ENCODE measurements at places on chromosomes 5 and 9. TPM values are rescaled to one million over a fixed set of nuclear protein-coding genes. Genes with fewer than 3 reads are reported as not detected.

DNA sequence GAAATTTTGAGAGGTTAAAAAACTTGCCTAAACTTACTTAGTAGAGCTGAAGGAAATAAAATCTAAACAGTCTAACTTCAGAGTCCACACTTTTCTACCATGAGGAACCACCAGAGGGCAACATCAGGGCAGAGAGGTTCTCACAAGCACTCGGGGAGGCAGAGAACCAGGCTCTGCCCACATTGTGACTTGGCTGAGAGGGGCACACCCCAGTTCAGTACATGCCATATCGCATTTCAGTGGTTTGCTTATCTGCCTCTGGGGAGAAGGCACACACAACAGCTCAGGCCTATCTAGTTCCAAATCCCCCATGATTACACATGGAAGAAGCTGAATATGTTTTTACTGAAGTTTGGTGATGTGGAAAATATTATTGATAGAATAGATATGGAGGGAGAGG, 49.2 kb downstream of the EQTN start:
- no peaks in the 10 kb centered on the region for H3K4me1 ChIP-seq
- no peaks in the 10 kb centered on the region for H3K27me3 ChIP-seq
- no peak for DNase-seq
- H3K4me3 ChIP-seq: no peak overlapping the region
- no peak overlapping the region for H3K27ac ChIP-seq

- DNase-seq: peak; percentile 55
- H3K27ac ChIP-seq: peak overlapping the region; percentile 94
- no peaks in the 10 kb centered on the region for H3K27me3 ChIP-seq
- H3K4me3 ChIP-seq: peak overlapping the region; percentile 76
Observed at GRCh38 chr9:35490155-35490909, 421 bp downstream of the RUSC2 start.

- H3K4me1 ChIP-seq: no peaks in the 10 kb centered on the region
- no peak overlapping the region for H3K27ac ChIP-seq
- DNase-seq: no peak
- H3K27me3 ChIP-seq: no peaks in the 10 kb centered on the region
- no peaks in the 10 kb centered on the region for H3K36me3 ChIP-seq
- H3K4me3 ChIP-seq: no peak overlapping the region
Observed at GRCh38 chr9:95920017-95920416, 44.5 kb downstream of the ERCC6L2 start.

- no peaks in the 10 kb centered on the region for H3K27me3 ChIP-seq
- H3K4me1 ChIP-seq: peaks cover 4% of the 10 kb centered on the region
- H3K36me3 ChIP-seq: no peaks in the 10 kb centered on the region
- DNase-seq: no peak
- H3K4me3 ChIP-seq: peak overlapping the region; percentile 51
Observed at GRCh38 chr5:77844623-77845323, 68.6 kb upstream of the TBCA start.

The TEK gene
- polyA plus RNA-seq: 0.91 TPM

The CLTB gene
- polyA plus RNA-seq: 64.9 TPM

DNA sequence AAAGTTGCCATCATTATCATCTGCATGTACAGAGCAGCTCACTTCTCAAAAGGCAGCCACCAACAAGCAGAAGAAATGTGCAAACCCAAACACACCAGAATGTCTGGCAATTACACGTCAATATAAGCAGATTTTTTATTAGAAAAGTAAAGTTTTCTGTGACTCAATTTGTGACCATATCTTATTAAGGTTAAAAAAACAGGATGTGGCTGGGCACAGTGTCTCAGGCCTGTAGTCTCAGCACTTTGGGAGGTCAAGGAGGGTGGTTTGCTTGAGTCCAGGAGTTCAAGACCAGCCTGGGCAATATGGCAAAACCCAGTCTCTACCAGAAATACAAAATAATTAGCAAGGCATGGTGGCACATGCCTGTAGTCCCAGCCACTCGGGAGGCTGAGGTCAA, 176.7 kb downstream of the FANCC start:
- H3K4me1 ChIP-seq: no peaks in the 10 kb centered on the region
- DNase-seq: no peak
- H3K4me3 ChIP-seq: no peak overlapping the region
- no peak overlapping the region for H3K27ac ChIP-seq

The PPP6C gene
- polyA plus RNA-seq: 9.4 TPM

GRCh38 chr5:136811086-136811485, 445.7 kb upstream of the TRPC7 start:
- no peaks in the 10 kb centered on the region for H3K27me3 ChIP-seq
- H3K4me3 ChIP-seq: no peak overlapping the region
- no peaks in the 10 kb centered on the region for H3K4me1 ChIP-seq
- H3K36me3 ChIP-seq: no peaks in the 10 kb centered on the region
- no peak for DNase-seq

The CARTPT gene
- 0.82 TPM for polyA plus RNA-seq

Measured in pancreas (tissue), 10 donors.